Neural crest cell (in vitro differentiated cells): ENCODE measurements at places on chromosomes 1 and 21. TPM values are rescaled to one million over a fixed set of nuclear protein-coding genes. Genes with fewer than 3 reads are reported as not detected.

UBXN10 gene
- total RNA-seq = 1.3 and 1.4 TPM in 2 replicates

SYTL1 gene
- total RNA-seq = 0.72 and 1.4 TPM in 2 replicates

RNU1-1 gene
- total RNA-seq = 2,478 and 3,042 TPM in 2 replicates

POGZ gene
- total RNA-seq = 145 and 158 TPM in 2 replicates

OPRD1 gene
- total RNA-seq = 2.8 and 3.9 TPM in 2 replicates

TMEM54 gene
- 2.7 and 2.8 TPM in 2 replicates for total RNA-seq
